ENCODE measurements at places on chromosomes 12 and 14. TPM values are rescaled to one million over a fixed set of nuclear protein-coding genes. Genes with fewer than 3 reads are reported as not detected.

DNA sequence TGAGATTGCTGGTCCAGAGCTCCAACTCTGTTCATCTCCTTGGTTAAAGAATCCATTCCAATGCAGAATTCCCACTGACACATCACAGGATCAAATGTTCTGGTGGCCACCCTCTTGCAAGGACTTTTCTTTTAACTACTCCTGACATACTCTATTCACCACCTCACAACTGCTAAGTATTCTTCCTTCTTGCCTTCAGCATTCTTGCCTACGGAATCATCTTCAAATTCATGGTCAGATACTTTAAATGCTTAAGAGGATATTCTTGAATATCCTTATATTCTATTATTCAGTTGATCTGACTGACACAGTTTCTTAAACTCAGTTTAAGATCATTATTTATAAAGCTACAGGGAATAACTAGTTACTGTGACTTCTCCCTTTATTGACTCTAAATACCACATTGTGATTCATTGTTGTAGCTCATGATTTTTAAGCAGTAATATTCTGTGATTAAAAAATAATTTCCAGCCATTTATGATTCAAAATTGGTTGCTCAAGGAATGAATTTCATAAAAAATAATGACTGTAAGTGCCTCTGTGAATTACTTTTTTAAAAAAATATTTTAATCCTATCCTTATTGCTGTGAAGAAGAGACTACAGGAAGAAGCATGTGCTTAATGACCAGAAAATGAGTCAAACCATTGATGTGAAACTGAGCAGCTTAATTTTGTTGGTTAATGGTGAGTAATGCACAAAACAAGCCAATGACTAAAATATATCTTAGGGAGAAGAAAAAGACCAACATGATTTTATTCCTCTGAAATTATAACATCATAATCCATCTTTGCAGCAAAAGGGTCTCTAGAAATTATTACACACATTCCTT, 207.1 kb downstream of the PIK3C2G start:
- H3K36me3 ChIP-seq: no peaks in the 10 kb centered on the region
- no peak overlapping the region for H3K4me3 ChIP-seq
- H3K27me3 ChIP-seq: no peaks in the 10 kb centered on the region
- no peak overlapping the region for H3K27ac ChIP-seq
- no peak for DNase-seq
- no peaks in the 10 kb centered on the region for H3K4me1 ChIP-seq

DNA sequence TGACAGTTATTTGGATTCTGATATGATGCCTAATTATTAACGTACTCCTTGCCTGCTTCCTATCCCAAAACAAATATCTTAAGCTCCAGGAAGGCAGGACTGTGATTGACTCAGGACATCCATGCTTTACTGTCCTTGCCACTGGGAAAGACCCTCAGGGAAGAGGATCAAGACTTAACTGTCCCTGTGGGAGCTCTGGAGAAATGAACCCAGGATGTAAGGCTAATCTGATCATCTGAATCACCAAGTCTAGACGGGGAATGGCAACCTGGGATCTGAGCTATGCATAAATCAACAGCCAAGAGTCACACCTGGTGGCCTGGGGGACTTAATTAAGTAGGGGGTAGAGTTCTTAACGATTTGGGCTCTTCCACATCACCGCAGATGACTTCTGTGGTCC, 153.2 kb upstream of the BCL2L14 start:
- no peaks in the 10 kb centered on the region for H3K36me3 ChIP-seq
- DNase-seq: no peak

DNA sequence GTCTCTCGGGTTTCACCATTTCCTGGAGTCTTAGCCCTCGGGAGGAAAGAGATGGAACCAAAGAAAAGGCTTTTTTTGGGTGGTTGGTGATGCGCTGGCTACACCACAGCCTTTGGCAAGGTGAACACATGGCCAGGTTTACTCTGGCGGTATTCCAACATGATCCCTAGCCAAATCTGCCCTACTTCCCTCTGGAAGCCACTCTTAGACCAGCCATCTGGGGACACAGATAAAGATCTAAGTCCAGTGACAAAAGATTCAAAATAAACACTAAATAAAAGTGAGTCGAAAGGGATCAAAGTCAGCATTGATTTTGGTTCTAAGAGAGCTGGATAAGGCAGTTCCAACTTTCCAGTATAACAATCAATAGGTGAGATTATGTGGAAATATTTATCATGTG, 694.5 kb downstream of the VRK1 start:
- H3K27me3 ChIP-seq: no peaks in the 10 kb centered on the region
- no peak for DNase-seq
- H3K4me1 ChIP-seq: no peaks in the 10 kb centered on the region
- no peak overlapping the region for H3K27ac ChIP-seq
- no peak overlapping the region for H3K4me3 ChIP-seq

DNA sequence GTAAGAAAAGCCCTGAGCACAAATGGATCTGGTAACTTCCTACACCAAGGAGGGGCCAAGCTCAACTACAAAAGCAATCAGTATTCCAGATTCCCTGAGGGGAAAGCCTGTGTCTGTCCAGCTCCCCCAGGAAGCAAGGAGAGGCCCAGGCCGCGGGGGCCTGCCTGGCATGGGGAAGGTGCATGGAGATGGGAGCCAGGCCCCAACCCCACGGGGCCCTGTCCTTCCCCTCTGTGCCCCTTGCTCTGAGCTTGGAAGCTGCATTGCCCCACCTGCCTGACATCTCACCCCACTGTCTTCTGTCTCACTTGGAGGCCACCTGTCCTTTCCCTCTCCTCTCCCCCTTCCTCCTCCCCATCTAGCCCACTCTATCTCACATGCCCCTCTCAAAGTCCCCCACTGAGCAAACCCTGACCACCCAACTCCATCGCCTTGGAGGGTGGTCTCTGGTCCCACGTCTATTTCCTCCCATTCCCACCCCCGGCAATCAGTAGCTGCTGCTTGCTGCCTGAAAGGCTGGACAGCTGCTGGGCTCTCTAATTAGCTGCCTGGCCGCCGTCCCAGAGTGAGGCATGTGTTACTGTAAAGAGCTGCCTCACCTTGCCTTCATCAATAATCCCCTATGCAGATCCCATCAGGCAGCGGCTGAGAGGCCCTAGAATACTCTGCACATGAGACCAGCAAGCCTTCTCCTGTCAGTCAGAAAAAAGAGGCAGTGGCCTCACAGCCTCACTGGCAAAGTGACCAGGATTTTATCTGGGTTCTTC, 3.4 kb upstream of the TMEM229B start:
- no peak for DNase-seq
- H3K27ac ChIP-seq: no peak overlapping the region
- no peak overlapping the region for H3K4me3 ChIP-seq
- no peaks in the 10 kb centered on the region for H3K4me1 ChIP-seq
- no peaks in the 10 kb centered on the region for H3K36me3 ChIP-seq

- peak overlapping the region; percentile 46 for H3K27ac ChIP-seq
- H3K4me3 ChIP-seq: no peak overlapping the region
- no peaks in the 10 kb centered on the region for H3K4me1 ChIP-seq
- DNase-seq: peak; percentile 32
- no peaks in the 10 kb centered on the region for H3K36me3 ChIP-seq
These were observed 198.1 kb downstream of the DAD1 start for GRCh38 chr14:22390824-22391461.

- no peak for DNase-seq
- H3K27ac ChIP-seq: peak overlapping the region; percentile 85
- no peaks in the 10 kb centered on the region for H3K4me1 ChIP-seq
- H3K4me3 ChIP-seq: peak overlapping the region; percentile 58
These were observed 261 bp upstream of the MLH3 start for GRCh38 chr14:75051556-75051899.

DNA sequence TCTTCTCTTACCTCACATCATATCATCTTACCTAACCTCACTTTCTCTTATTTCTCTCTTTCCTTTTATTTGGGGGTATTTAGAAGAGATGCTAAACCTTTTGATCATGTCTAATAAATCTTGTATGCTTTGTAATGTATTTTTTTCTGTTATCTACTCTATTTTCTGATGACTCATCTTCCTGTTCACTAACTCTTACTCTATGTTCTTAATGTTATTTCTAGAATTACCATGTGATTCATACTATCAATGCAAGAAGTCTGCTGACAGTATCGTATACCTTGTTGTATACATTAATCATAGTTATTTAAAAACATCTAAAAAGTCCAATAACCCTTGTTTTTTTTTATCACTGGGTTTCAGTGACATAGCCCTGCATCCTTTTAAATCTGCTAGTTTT, 62.3 kb downstream of the MGAT4C start:
- no peaks in the 10 kb centered on the region for H3K4me1 ChIP-seq
- no peak overlapping the region for H3K27ac ChIP-seq
- DNase-seq: no peak
- H3K4me3 ChIP-seq: no peak overlapping the region
- no peaks in the 10 kb centered on the region for H3K36me3 ChIP-seq
- no peaks in the 10 kb centered on the region for H3K27me3 ChIP-seq

GRCh38 chr14:45810152-45810872, 557.3 kb upstream of the MIS18BP1 start:
- H3K4me1 ChIP-seq: no peaks in the 10 kb centered on the region
- DNase-seq: peak; percentile 19
- no peaks in the 10 kb centered on the region for H3K27me3 ChIP-seq

GRCh38 chr12:87967871-87968270, 61.3 kb downstream of the C12orf50 start:
- H3K4me1 ChIP-seq: no peaks in the 10 kb centered on the region
- no peak for DNase-seq
- no peaks in the 10 kb centered on the region for H3K36me3 ChIP-seq
- H3K27me3 ChIP-seq: no peaks in the 10 kb centered on the region

RDH16 gene
- total RNA-seq: 0.44 TPM

ARHGEF40 gene
- 66.9 TPM for total RNA-seq

Data from colonic mucosa (tissue), 4 donors.